ENCODE measurements at places on chromosomes 1 and 21.

GRCh38 chr1:61436016-61436415 is 288.9 kb downstream of the TM2D1 start:
- no peak for DNase-seq

DNA sequence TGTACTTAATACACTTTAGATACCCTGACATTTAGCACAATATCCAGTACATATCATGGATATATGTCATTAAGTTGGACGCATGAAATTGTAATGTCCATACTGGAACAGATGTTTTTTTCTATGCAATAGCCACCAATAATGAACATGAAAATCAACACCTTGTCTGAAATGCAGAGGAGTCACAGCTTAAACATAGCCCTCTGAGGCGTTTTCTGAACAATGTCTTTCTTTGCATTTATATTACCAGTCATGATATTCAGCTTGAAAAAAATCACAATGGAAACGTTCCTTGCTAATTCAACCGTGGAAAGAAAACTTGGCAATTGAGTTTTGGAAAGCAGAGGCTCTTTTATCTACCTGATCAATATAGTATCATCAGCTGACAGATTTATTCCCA is 86.7 kb upstream of the COL11A1 start:
- DNase-seq, result peak; percentile 13

- no peak for DNase-seq
Measured at GRCh38 chr1:60621368-60621851, 461.0 kb upstream of the NFIA start.

GRCh38 chr1:168643152-168643551 is 66.7 kb downstream of the XCL1 start:
- no peak for DNase-seq
